ENCODE measurements at places on chromosomes 4 and X.

DNA sequence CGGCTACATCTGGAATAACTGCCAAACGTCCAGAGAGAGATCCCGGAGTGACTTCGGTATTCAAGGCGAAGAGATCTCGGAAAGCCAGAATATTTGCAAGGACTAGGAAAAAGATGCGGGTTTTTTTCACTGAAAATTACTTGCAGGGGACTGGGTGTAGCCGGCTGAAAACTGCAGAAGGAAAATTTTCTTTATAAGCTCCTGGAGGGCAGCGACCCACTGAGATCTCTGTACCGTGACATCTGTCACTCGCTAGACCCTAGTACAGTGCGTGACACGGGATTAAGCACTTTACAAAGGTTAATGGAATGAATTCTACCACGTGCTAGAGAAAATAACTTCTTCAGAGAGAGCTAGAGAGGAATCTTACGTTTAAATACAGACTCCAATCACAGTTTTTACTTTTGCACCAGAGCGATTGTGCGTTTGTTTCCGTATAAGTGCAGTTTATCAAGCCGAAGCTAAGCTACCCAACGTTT, 1.1 kb upstream of the LCORL start:
- DNase-seq, result no peak
- peaks cover 31% of the 10 kb centered on the region for H3K4me1 ChIP-seq
- H3K36me3 ChIP-seq, result no peaks in the 10 kb centered on the region
- peak overlapping the region; percentile 92 for H3K4me3 ChIP-seq

DNA sequence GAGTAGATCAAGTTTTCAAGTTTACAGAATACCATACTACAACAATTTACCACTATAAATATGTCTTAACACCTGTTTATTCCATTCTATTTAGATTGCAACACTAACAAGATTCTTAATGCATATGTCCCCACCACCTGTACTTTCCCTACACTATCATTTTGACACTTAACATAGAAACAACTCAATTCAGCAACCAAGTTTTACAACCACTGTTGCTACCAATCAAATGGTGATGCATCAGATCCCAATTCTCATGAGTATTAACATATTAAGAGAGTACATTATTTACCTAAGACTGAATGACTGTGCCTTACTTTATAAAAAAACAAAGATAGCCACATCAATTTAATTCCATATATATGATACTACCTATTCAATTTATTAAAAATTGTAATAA, 49.4 kb downstream of the EIF4E start:
- no peaks in the 10 kb centered on the region for H3K4me1 ChIP-seq
- no peaks in the 10 kb centered on the region for H3K27me3 ChIP-seq
- no peak overlapping the region for H3K27ac ChIP-seq
- peaks cover 12% of the 10 kb centered on the region for H3K36me3 ChIP-seq
- DNase-seq, result no peak

DNA sequence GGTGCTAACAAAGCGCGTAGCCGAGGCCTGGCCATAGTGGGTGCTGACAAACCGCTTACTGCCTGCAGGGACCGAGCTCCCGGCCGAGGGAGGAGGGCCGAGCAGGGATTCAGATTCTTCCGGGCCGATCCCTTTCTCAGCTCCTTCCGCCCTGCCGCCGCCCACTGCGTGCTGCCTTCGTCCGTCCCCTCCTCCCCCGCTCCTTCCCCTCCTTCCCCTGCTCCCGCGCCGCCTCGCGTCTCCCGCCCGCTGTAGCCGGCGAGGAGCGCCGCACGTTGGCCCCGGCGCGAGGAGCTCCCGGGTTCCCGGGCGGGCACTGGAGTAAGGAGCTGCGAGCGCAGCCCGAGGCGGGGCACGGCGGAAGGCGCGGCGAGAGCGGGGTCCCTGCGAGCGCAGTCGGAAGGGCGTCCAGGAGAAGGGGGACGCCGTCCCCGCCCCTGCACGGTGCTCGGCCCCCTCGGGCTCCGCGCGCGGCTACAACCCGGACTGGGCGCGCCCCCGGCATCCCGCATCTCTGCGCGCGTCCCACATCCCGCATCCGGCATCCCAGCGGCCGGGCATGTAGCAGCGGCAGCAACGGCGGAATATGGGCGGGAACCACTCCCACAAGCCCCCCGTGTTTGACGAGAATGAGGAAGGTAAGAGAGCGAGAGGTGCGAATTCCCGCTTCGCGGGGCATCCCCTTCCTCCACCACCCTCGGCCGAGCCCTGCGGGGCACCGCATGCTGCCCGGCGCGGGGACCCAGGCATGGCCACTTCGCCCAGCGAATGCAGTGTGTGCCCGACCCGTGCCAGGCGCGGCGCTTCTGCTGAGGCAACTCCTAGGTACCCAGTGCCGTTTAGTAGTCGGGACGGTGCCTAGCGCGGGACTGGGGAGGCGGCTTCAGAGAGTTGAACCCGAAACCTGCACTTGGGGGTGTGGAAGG, at the start of gene STK32B:
TSS of gene STK32B (plus strand) at position 203 of the 926 bp plus-strand sequence.
- H3K27ac ChIP-seq, result no peak within 1 kb of the TSS
- H3K4me3 ChIP-seq, result peak within 1 kb of the TSS; percentile 92
- no peaks in the 10 kb centered on the region for H3K36me3 ChIP-seq
- H3K27me3 ChIP-seq, result peaks cover 26% of the 10 kb centered on the region
- DNase-seq, result no peak

DNA sequence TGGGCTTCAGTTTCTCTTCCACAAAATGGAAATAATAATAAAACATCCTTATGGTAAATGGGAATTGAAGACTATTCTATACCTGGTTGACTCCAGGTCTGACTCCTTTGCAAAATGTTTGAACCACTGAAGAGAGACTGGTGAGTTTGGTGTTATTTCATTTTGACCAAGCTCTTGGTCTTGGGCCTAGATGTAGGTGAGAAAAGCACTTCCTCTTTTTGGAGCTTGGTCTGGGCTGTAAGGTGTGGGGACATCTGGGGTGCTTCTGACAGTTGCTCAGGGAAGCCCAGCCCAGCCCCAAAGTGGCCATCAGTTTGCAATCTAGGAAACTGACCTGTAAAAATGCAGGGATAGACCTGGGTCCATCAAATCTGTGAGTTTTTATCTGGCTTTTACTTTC, 26.8 kb upstream of the SOD3 start:
- no peaks in the 10 kb centered on the region for H3K27me3 ChIP-seq
- no peak overlapping the region for H3K27ac ChIP-seq
- H3K4me1 ChIP-seq, result no peaks in the 10 kb centered on the region
- no peak for DNase-seq
- H3K36me3 ChIP-seq, result no peaks in the 10 kb centered on the region
- H3K4me3 ChIP-seq, result no peak overlapping the region

DNA sequence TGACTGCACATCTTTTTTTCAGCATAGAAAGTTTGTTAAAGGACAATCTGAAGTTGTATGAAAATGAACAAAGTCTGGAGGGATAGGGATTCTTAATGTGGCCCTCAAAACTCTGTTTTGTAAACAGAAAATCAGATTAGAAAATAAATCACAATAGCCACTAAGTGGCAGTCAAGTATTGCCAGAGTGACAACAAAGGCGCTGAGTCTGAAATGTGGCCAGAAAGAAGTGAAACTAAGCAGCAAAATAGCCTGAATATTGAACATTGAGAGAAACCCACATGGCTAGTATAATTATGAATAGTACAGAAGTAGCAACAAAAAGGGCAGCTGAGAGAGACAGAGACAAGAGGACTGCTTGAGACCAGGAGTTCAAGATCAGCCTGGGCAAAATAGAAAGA, 81.1 kb upstream of the CT45A1 start:
- no peaks in the 10 kb centered on the region for H3K36me3 ChIP-seq
- no peaks in the 10 kb centered on the region for H3K27me3 ChIP-seq
- no peaks in the 10 kb centered on the region for H3K4me1 ChIP-seq
- DNase-seq, result no peak
